Cardiac septum (tissue), 1 donor: ENCODE measurements at places on chromosomes 16 and 17.

GRCh38 chr17:57925361-57925990 is 29.7 kb downstream of the CUEDC1 start:
- DNase-seq: no peak

GRCh38 chr16:2950773-2951172 is 13.3 kb upstream of the KREMEN2 start:
- DNase-seq: no peak

DNA sequence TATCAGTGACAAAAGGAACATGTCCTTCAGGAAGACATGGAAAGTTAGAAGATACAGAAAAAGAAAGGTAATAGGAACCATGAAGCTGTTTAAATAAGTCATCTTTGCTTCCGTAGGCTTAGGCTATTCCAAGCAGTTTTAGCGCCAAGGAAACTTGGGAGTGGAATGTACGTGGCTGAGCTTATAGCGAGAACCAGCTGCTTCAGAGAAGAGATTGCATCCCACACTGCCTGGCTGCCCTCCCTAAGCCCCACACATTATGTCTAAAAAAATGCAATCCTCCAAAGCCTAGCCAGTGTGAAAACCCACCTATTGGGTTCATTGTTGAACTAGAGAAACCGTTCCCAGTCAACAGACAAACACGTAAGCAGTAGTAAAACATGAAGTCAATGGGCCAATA is 149.9 kb downstream of the SLC39A11 start:
- DNase-seq: no peak

DNA sequence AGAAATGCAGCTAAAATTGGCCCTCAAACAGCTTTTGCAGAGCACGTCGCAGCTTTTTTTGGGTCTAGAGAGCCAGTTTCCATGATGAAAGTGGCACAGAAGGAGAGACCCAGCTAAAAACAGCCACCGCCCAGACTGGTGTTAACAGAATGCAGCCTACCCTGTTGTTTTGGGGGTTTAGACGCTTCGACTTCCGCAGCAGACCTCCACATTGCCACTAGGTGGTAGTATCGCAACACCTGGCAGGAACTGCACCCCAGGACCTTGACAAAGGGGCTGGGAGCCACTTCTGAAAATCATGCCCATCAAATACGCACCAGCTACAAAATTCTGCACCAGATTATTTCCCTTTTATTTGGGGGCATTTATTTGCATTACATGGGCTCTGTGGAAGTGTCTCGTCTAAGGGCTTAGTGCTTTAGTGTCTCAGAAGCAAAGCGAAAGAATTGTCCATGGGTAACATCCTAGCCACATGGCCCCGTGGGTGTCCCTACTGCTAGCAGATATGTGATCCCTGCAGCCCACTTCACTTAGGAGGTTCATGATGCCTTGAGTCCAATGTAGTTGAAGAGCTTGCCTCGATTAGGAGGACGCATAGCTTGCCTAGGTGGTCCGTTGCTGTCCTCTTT is 167.1 kb downstream of the HAPSTR1 start:
- no peak for DNase-seq

DNA sequence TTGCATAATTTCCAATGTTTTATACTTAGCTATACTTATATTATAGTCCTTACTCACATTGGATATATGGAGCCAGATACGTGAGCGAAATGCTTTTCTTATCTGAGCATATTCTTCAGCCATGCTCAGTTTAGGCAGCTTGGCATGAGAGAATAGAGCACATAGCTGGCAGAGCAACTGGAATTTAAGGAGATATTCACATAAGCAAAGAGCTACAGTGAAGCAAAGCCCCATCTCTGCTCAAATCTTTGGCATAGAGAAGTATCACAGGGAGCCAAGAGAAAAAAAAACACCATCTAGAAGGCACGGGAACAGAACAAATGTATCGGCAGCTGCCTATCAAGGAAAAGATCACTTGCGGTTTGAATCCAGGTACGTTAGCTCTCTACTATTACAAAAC is 734.2 kb upstream of the KIF2B start:
- DNase-seq: no peak

DNA sequence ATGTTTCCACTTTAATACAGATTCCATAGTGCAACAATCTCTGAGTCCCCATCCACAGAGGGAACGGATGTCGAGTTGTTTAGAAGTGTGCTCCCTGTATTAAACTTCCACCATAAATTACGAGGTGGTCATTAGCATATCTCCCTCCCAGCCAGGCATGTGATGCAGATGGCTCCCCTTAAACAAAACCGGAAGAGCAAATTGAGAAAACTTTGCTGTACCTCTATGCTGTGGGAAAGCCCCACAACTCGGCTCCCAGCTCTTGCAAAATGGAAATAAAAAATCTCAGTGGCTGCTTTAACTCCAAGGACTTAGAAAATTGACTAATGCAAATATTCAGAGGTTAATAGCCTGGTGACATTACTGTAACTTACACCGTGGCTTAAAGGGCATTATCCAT is 290.9 kb downstream of the MAF start:
- DNase-seq: no peak

- no peak for DNase-seq
Measured at GRCh38 chr16:85994492-85995490, 95.8 kb downstream of the IRF8 start.

DNA sequence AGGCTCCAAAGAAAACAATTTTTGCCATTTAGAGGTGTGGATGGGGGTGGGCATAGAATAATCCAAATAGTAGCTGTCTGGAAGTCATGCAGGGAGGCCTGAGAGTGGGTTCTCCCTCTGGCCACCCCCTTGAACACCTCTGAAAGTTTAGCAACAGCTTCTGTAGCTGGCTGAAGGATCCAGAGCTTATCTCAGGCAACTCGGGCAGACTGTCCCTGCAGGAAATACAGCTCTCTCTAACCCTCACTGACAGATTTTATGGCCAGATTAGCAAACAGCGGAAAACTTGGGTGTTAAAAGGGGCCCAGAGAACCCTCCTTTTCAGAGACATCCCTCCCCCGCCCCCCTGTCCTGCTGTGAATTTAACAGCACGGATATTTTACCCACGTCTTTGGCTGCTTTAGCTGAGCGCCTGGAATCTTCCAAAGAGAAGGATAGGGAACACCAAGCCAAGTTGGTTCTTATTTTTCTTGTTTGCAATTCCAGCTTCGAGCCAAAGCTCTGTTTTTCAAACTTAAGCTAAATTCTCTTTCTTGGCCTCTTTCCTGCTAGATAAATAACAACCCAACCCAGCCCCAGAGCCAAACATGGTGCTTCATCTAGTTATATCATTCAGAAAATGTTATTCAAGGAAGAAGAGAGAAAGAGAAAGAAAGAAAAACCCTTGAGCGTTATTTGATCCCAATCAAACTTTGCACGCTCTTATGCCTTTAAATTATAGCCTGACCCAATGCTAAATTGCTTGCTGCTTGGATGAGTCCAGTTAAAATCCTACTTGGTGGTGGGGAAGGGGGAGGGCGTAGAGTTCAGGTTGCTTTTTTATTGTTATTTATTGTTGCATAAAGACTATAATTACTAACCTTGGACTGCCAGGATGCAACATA is 2.3 kb upstream of the HOXB2 start:
- DNase-seq: peak; percentile 43

DNA sequence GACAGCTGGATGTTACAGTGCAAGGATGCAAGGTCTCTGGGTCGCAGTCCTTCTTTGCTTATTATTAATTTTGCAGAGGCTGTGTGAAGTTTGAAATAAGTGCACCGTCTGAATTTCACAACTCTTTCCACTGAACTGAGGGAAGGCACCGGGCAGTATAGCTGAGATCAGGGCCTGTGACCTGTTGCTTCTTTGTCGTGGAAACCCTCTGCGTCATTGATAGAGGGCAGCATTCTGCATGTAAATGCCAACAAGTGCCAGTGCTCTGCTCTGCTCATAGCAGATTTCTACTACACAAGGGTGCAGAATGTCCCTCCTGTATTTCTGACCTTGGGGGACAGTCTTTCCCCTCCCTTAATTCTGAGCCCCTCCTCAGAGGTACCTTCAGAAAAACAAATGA is 26.0 kb downstream of the CD300LF start:
- no peak for DNase-seq

DNA sequence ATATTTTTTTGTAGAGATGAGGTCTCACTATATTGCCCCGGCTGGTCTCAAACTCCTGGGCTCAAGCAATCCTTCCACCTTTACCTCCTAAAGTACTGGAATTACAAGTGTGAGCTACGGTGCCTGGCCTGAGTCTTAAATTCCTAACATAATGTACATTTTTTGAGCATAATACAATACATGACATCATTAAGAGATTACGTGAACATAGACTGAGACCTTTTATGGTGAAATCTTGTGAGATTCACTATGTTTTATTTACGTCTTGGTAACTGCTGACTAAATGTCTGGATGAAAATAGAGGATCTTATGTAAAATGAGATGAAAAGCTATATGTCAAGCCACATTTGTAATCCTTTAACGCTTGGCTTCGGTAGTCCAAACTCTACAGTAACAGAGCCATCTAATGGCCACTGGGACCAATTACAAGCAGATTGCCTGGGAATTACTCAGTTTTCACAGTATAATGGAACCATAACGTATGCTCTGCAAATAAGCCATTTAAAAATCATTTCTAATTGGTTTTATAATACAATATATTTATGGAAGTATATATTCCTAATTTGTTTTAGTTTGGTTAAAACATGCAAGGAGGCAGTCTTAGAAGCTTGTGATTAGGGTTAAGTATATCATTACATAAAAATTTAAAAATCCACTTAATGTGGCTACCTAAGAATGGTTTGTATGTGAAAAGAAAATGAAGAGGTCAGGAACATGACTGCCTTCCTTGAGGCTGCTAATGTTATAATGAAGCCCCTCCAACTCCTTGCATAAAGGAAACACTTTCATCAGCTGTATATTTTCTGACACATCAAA is 8.1 kb upstream of the EFCAB13 start:
- no peak for DNase-seq

DNA sequence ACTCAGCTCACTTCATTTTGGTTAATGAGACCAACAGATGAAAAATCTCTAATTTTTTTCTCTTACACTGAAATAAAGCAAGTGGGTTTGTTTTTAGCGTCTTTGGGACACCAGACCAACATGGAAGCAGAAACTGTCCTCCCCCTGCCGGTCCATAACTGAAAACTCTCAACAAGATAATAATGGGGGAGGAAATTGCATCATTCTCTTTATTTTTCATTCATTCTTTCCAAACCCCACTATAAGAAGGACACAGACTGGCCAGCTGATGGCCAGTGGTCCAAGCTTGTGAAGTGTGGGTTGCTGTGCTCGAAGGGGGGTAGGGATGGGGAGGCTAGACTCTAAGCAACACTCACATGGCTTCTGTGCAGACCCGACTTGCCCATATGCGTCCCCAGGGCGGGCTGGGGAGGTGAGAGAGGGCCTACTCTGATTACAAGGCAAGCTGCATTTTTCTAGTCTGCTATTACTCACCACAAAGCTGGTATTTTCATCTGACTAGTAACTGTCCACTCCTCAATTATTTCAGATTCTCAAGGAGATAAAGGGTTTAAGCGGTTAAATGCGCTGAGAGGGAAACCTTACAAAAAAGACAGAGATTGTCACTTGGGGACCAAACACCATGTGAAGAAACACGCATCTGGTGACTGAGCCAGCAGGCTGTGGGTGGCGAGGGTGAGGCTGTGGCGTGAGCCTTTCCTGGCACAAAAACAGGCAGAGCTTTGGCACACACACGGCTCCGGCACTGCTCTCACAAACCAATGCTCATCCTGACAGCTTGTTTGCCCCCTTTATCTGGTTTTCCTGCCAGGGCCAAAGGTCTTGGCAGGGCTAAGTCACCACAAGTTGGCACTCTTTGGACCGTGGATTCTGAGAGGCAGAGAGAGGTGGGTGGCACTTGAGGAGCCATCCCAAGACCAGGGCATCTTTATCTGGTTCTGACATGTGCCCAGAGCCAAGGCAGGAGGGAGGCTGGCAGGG is 38.2 kb downstream of the MARF1 start:
- no peak for DNase-seq

DNA sequence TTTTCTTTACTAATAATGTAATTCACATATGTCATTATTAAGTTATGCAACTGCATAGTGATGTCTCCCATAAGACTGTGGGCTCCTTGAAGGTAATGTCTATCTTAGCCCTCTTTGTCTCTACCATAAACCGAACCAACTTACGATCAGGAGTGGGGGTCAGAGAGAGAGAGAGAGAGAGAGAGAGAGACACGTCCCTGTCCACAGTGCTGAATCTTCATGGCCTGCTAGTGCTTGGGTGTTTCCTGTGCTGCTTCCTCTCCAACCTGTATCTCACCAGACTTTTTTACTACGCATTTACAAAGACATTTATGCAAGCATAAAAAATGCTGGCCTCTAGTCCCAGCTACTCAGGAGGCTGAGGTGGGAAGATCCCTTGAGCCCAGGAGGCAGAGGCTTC is 52.2 kb upstream of the HAPSTR1 start:
- no peak for DNase-seq

GRCh38 chr17:16286947-16287562 is 66.2 kb downstream of the CENPV start:
- no peak for DNase-seq

GRCh38 chr17:11109106-11109505 is 131.9 kb upstream of the SHISA6 start:
- no peak for DNase-seq

DNA sequence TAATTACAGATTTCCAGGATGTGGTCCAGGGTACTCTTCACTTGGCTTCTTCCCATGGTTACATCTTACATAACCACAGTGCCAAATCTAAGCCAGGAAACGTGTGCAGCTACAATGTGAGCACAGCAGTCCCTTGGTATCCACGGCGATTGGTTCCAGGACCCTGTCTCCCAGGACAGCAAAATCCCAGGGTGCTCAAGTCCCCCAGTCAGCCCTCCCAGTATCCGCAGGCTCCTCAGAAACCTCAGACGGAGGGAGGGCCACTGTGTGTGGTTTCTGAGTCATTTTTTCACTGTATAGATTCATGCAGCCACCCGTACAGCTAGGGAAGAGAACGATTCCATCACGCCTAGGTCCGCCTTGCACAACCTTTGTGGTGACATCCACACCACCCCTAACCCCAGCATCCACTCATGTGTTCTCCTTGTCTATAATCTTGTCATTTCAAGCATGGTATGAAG is 11.1 kb upstream of the ATP2C2 start:
- no peak for DNase-seq

GRCh38 chr16:56892705-56893104 is 27.7 kb downstream of the SLC12A3 start:
- no peak for DNase-seq

- no peak for DNase-seq
Measured at GRCh38 chr17:80319999-80320344, 59.3 kb downstream of the RNF213 start.

DNA sequence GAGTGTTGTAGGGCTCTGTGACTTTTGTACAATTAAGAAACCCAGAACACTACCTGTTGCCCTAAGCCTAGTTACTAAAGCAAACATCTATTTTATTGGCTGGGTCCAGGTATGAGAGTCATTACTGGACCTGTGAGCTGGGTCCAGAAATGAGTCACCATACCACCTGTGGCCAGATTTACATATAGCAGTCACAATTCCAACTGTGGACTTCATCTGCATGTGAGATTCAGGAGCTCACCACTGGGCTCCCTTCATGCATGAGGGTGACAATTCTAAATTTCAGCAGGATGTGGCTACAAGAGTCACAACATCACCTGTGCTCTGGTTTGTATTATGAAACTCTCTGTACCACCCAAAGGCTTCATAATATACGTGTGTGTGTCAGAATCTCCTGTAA is 2038.0 kb downstream of the TP53TG3F start:
- no peak for DNase-seq
